ENCODE measurements at places on chromosomes 1 and 21.
A peak's percentile ranks its signal among the peaks of the same experiment; 100 is the strongest.

DNA sequence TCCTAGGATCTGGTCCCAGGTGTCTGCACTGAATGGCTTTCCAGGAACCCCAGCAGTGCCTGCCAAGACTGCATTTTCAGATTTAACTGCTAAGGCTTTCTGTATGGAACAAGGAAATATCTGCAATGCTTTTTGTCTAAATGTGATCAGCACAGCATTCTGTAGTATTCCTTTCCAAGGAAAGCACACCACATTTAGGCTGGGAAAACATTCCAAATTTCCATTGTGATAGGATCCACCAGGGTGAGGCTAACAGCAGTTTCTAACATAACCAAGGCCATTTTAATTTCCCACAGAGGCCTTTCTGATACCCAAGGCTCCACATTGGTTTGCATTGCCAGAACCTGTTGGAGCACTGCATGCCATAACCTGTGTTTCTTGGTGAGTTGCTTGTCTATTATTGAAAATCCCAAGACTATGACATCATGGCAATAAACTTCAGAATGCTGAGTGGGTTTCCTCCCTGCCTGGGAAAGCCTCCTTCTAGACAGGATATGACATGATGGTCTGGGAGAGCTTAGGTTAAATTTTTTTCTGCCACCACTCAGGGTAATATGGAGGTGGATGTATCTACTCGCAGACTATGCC, 23.3 kb upstream of the PTGFRN start:
- no peak for DNase-seq

DNA sequence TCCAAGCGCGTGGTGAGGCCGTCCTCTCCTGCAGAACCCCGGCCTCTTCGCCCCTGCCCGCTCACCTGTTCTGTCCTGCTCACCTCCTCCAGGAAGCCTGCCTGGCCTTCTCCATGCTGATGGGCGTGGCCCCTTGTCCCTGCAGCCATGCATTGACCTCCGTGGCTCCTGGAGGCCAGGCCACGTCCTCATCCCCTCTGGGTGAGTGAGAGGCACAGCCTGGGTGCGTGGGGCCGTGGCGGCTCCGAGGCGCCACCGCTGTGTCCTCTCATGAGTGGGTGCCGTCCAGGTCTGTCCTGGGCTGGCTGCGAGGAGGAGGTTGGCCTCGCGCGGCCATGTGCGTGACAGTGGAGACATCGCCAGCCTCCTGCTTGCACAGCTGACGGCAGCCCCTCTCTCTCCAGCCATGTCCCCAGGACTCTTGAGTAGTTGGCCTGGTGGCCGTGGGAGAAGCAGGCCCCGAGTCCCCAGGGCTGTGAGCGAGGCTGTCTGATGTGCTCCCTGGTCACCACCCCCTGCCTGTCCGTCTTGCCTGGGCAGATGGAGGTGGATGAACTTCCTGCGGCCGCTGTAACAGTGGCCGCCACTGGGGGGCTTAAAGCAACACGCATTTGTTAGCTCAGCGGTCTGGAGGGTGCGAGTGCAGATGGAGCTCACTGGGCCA, 58.1 kb downstream of the PRKCZ start:
- DNase-seq, result peak; percentile 35

DNA sequence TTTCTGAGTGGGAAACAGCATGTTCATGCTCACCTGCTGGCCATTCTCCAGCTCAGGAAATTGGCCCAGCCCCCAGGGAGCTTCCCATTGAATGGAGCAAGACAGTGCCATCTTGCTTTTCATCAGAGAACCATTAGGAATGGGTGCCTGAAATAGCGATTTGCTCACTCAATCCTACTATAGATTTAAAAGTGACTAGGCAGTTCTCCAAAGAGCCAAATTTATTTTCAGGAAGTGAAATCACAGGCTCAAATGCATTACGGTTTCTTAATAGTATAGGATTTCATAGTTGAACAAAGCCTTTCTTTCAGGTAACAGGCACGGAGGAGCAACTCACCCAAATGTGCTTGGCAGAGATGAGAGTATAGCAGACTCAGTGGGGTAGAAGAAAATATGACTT, 272.1 kb downstream of the GRIK1 start:
- no peak for DNase-seq

- no peak for DNase-seq
These were observed 14.8 kb downstream of the S100A6 start for GRCh38 chr1:153520818-153521476.

DNA sequence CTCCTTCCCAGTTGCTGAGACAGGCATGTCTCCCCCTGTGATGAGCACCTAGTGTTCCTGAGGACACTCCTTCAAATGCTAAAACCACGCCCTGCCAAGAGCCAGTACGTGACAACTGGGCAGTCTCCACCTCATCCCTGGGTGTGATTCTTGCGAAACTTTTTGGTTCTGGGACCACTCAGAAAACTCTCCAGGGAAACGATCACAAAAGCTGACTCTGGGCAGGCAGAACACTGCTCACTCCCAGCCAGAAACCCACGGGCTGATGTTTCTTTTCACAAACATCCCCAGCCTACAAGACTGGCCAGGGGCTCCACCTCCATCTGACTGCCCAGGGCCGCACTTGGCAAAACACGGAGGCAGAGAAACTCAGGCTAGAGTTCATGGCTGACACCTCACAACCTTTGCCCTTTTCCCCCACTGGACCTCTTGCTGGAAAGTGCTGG, 24.4 kb downstream of the DHRS3 start:
- DNase-seq, result no peak

- DNase-seq, result no peak
These were observed 49.5 kb upstream of the ACOT11 start for GRCh38 chr1:54498383-54499096.

DNA sequence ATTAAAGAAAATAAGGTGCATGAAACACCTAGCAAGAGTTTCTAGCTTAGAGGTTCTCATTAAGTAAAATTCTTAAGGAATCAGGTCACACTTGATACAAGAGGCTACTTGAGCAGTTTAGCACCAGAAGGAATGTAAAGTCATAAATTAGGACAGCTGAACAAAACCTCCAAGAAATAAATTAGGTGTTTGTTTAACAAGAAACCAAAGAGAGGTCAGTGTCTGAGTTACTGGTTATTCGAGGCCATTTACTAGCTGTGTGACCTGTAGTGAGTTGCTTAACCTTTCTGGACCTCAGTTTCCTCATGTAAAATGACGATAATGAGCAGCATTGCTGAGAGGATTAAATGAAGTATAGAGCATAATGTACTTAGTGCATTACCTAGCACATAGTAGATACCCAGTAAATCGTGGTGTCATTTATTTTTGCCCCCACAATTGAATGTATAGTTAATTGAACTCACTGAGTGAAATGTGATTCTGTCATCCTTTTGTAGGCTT, 908 bp upstream of the ELK4 start:
- DNase-seq, result no peak

GRCh38 chr1:231512147-231512698, 16.2 kb upstream of the TSNAX start:
- no peak for DNase-seq

DNA sequence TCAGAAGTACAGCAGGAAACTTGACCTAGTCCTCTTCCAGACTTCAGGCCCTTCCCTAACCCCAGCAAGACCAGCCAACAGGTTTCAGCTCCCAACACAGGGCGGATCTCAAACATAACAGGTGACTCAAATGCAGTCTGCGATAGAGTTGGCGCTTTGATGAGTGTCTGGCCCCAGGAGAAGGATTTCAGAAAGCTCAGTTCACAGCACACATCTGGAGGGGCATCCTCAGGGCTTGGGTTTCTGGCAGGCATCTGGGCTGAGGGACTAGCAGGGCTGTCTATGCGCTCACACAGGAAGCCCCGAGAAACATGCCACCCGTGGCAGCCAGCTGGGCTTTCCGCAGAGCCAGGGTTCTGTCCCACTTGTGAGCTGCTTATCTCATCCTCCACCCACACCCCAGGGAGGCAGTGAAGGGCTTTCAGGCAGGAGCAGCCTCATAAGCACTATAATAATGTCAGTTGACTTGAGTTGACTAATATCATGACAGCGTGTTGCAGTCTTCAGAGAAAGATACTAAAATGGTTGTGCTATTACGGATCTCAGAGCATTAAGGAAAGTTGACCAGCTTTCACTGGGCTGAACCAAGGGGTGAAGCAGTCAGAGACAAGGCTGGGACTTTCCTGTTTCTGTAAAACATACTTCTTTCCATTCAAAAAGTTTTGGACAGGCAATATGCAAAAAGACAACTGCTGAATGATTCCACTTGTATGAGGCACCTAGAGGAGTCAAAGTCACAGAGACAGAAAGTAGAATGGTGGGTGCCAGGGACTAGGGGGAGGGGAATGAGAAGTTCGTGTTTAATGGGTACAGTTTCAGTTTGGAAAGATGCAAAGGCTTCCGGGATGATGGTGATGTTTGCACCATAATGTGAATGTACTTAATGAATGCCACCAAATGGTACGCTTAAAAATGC, 233.0 kb upstream of the IRF2BP2 start:
- no peak for DNase-seq

DNA sequence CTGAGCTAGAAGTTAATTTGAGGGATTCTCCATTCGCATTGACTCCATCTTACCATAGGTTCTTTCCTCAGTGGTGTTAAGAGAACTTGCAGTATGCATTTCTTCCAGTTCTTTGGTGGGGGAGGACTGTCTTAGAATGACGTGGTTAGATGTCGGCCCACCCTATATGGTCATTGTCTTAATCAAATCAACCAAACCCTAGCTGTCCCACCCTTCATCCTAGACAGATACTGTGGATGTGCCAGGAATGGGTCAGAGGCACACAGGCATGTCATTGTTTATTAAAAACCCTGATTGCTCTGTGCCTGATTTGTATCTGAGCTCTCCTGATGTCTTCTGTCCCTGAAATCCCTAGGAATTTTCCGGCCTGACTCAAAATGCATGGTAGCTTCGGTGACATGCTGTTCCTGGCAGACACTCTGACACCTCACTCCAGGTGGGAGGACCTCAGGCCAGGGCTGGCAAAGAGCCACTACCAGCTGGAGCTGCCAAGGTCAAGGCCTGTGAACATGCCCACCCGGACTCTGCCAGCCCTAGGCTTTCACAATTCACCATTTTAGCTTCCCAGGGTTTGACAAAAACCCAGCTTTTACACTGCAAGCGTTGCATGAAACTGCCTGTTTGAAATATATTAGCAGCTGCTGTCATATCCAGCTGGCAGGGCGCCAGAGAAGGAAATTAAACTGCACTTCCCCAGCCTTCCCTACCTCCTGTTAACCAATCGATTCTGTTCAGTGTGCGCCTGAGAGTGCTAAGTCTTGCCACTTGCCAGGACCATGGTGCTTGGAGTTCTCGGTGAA, 134.0 kb downstream of the FAM78B start:
- no peak for DNase-seq

- DNase-seq, result peak; percentile 60
These were observed 6.3 kb downstream of the VANGL1 start for GRCh38 chr1:115647919-115648650.

DNA sequence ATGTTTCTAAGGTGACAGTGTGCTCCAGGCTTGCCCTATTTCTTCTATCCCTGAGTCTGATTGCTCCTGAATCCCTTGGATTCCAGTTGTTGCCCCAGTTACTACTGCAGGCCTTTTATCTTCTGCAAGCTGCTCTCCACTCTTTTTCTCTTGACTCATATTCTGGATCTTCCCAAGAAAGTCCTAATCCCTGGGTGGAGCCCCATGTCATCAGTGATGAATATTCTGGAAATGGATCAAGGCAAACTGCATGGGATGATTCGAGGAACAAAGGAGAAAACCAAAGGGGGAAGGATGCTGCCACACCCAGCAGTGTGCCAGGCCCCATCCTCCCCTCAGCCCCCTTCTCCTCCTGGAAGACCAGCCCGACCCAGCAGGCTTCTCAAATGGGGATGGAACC, 63.3 kb upstream of the ATP2B4 start:
- no peak for DNase-seq

DNA sequence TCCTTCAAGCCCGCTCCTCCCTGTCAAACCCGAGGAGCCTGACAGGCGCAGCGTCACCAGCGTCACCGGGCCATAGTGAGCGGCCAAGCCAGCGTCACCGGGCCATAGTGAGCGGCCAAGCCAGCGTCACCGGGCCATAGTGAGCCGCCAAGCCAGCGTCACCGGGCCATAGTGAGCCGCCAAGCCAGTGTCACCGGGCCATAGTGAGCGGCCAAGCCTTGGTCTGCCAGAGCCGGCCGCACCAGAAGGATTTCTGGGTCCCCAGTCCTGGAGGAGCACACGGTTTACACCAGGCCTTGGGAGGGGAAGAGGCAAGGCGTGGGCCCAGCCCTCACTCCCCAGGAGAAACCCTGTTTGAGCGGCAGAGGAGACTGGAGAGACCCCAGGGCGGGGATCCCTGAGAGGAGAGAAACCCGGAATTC, 39.8 kb upstream of the COL18A1 start:
- no peak for DNase-seq

DNA sequence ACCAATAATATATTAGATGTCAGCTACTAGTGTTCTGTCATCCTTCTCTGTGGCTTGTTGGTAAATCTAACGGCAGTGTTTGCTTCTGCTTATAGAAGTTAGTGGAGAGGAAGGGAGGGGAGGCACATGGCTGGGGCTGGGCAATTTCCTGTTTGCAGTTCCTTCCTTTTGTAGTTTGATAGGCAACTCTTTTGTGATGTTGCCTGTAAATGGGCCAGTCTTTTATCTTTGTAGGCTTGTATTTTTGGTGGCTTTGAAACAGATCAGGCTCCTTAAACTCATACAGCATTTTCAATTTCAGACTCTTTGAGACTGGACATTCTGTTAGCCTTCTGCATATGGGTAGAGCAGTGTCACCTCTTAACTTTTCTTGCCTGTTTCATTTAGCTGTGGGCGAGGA, 48.1 kb downstream of the CDC14A start:
- no peak for DNase-seq

DNA sequence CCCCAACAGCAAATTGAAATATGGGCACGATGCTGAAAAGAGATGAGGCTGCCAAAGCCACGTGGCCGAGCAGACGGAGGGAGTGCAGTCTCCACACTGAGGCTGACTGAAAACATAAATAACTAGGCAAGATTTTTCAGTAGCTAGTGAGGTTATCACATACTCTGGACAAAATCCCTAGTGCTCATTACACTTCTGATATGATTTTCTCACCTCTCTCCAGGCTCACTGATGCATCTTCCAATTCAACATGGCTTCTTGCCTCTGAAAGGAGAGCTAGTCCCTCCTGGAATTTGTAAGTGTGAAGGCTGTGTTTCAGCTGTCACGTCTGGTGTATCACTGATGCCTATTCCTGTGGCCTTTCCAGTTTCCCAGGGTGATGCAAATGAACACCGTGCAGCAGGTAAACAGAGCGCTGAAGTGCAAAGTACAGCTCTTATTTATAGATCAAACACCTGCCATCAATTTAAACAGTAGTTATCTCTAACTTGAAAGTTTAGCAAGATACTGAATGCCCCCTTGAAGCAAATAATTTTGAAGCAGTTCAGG, 656.1 kb downstream of the KIF26B start:
- DNase-seq, result no peak

- no peak for DNase-seq
These were observed 13.8 kb upstream of the RGS21 start for GRCh38 chr1:192303029-192303428.

- DNase-seq, result no peak
These were observed 5.5 kb upstream of the IFNGR2 start for GRCh38 chr21:33397717-33398116.

- DNase-seq, result no peak
These were observed 257.0 kb upstream of the ADGRL2 start for GRCh38 chr1:81543764-81544163.

Measured in RPMI8226 (cell line).